Activated CD8-positive, alpha-beta T cell treated with anti-CD3 and anti-CD28 coated beads for 36 hours (primary cell): ENCODE measurements at places on chromosomes 1 and 21. TPM values are rescaled to one million over a fixed set of nuclear protein-coding genes. Genes with fewer than 3 reads are reported as not detected.

GRCh38 chr1:175900171-175900570, 156.8 kb upstream of the TNR start:
- no peak overlapping the region for H3K4me3 ChIP-seq
- no peaks in the 10 kb centered on the region for H3K36me3 ChIP-seq
- no peaks in the 10 kb centered on the region for H3K4me1 ChIP-seq
- H3K27ac ChIP-seq: no peak overlapping the region

DNA sequence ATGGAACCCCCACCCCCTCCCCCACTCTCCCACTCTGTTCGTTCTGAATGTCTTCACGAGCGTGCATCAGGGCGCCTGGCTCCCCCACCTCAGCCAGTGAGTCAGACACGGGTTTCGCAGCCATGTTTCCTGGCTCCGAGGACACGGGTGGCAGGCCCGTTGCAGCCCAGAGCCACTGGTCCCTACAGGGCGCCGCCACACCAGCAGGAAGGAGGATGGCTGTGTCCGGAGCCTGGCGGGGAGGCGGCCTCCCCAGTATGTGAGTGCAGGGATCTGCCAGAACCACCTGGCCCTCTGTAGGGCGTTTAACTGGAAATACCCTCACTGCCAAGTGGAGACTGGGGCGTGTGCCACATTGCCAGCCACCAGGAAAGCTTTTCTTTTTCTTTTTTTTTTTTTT, 18.5 kb downstream of the CSTB start:
- H3K4me1 ChIP-seq: no peaks in the 10 kb centered on the region
- H3K27ac ChIP-seq: no peak overlapping the region
- DNase-seq: no peak

DNA sequence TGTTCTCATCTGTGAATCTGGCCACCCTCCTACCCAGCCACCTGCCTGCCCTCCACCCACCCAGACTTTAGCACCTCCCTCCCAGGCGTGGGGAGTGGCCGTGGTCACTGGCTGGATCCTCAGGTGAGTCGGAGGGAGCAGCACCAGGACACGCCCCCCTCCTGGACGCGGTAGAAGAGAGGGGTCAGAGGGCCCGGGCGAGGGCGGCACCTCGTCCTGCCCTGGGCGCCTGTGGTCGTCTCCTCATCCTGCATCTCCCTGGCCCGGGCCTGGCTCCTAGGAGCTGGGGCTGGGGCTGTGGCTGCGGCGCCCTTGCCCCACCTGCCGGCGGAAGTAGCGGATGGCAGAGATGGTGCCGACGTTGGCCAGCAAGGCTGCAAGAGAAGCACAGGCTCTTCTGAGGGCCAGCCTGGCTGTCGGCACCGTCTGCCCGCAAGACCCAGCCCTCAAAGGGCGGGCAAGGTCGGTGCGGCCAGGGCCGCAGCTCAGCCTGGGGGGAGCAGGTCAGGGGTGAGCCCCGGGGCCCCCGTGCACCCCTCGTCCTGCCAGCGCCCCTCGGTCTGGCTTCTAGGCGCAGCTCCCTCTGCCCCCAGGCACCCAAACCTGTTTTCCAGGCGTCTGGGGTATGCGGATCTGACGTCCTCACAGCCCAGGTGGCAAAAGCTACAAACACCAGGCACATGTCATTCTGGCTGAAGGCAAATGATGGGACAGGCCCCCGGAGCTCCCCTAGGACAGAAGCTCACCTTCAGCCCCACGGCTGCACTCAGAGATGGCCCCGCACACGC, 5.8 kb downstream of the PERM1 start:
- DNase-seq: peak; percentile 73
- peaks cover 15% of the 10 kb centered on the region for H3K27me3 ChIP-seq
- no peaks in the 10 kb centered on the region for H3K36me3 ChIP-seq
- no peak overlapping the region for H3K27ac ChIP-seq
- H3K4me1 ChIP-seq: peaks cover 4% of the 10 kb centered on the region
- H3K4me3 ChIP-seq: no peak overlapping the region

- DNase-seq: no peak
- no peaks in the 10 kb centered on the region for H3K4me1 ChIP-seq
- H3K36me3 ChIP-seq: peaks cover 40% of the 10 kb centered on the region
- H3K4me3 ChIP-seq: no peak overlapping the region
- H3K27ac ChIP-seq: no peak overlapping the region
Measured at GRCh38 chr1:214666674-214667073, 63.7 kb downstream of the CENPF start.

GRCh38 chr1:31013187-31013864, 52.2 kb downstream of the PUM1 start:
- peaks cover 25% of the 10 kb centered on the region for H3K36me3 ChIP-seq
- peak overlapping the region; percentile 13 for H3K27ac ChIP-seq
- no peaks in the 10 kb centered on the region for H3K27me3 ChIP-seq
- DNase-seq: no peak
- H3K4me1 ChIP-seq: peaks cover 69% of the 10 kb centered on the region
- H3K4me3 ChIP-seq: no peak overlapping the region

DNA sequence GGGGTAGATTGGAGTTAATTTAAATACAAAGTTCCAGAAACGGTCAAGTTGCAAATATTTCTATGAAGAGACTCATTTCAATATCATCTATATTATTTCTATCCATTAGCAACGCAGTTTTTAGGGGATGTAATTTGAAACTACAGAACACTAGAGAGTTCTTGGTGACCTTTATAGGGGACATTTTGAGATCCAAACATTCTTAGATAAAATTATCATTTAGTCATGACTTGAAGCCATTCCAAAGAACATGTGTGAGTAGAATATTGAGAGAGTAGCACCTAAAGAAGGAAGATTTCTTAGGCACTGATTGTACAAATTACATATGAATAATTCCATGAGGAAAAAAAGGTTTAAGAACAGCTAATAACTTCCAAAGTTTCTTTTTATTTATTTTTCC, 19.0 kb downstream of the CHIA start:
- peaks cover 2% of the 10 kb centered on the region for H3K36me3 ChIP-seq
- no peaks in the 10 kb centered on the region for H3K27me3 ChIP-seq
- H3K4me3 ChIP-seq: no peak overlapping the region
- H3K27ac ChIP-seq: no peak overlapping the region

C1orf141 gene
- total RNA-seq: not detected

- no peak for DNase-seq
- peaks cover 66% of the 10 kb centered on the region for H3K36me3 ChIP-seq
- H3K4me1 ChIP-seq: peaks cover 68% of the 10 kb centered on the region
- H3K27me3 ChIP-seq: no peaks in the 10 kb centered on the region
- peak overlapping the region; percentile 76 for H3K27ac ChIP-seq
- no peak overlapping the region for H3K4me3 ChIP-seq
Measured at GRCh38 chr1:150622303-150622975, 7.0 kb downstream of the ENSA start.

- peaks cover 23% of the 10 kb centered on the region for H3K4me1 ChIP-seq
- H3K27me3 ChIP-seq: peaks cover 2% of the 10 kb centered on the region
- H3K4me3 ChIP-seq: no peak overlapping the region
- no peaks in the 10 kb centered on the region for H3K36me3 ChIP-seq
Measured at GRCh38 chr1:31754397-31754796, 9.7 kb downstream of the ADGRB2 start.

GBP6 gene
- 0.49 TPM for total RNA-seq

DNA sequence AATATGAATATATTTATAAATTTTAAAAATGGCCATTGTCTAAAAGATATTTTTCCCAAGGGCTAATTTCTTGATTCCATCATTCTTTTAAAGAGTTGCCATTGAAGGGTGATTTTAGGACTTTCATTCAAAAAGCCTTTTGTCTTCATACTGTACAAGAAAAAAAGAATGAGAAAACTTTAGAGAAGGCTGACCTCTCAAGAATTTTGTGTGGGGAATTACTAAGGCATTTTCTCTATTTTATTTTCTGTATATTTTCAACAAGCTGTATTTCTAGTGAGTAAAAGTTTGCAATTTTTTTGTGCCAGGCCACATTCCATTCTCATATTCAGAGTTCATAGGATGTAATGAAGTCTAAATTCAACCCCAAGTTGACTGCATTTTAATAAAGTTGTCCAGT, 49.3 kb downstream of the IVNS1ABP start:
- DNase-seq: no peak
- H3K36me3 ChIP-seq: no peaks in the 10 kb centered on the region
- H3K4me1 ChIP-seq: no peaks in the 10 kb centered on the region
- H3K27me3 ChIP-seq: no peaks in the 10 kb centered on the region
- no peak overlapping the region for H3K27ac ChIP-seq
- no peak overlapping the region for H3K4me3 ChIP-seq

- no peaks in the 10 kb centered on the region for H3K36me3 ChIP-seq
- no peak overlapping the region for H3K27ac ChIP-seq
- H3K4me3 ChIP-seq: peak overlapping the region; percentile 34
- peaks cover 3% of the 10 kb centered on the region for H3K4me1 ChIP-seq
- peaks cover 6% of the 10 kb centered on the region for H3K27me3 ChIP-seq
- DNase-seq: peak; percentile 77
Measured at GRCh38 chr1:6148497-6149241, 31.5 kb downstream of the CHD5 start.

DNA sequence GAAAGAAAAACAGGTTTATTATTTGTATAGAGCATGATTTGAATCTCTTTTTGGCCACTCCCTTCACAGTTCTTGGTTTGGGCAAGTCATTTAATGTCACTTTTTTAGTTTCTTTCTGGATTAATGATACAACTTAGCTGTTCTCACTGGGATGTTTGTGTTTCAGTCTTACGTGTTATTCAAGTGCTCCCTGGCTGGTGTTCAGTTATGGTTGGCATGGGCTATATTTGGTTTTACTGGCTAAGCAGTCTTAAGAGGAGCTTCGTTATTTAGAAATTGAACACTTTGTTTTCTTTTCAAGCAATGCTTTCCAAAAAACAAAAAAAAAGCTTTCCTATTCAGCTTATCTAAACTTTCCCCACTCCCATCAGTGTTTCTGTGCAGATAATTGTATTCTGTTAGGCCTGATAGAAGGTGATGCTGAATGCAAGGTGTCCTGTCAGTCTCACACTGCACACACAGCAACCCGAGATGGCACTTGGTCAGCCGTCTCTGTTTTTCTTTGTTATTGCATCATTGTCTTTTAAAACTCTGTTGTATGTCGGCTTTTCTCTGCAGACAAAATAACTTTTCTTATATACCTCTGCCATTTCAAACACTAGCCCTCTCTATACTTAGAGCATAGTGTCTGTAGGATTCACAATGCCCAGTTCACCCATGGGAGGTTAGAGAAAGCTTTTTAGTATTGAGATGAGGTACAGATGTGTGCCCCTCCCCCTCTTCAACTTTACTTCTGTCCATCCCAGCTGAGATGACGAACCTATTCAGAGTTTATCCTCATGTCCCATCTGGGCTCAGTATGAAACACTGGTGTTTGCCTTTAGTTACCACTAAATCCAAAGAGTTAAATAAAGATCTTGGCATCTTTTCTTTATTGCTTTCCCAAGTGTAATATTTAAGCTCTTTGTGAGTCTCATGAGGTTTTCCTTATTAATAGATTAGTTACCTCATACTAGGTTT, 80.2 kb downstream of the VPS13D start:
- peak overlapping the region; percentile 12 for H3K27ac ChIP-seq
- no peak for DNase-seq
- H3K4me3 ChIP-seq: no peak overlapping the region

DNA sequence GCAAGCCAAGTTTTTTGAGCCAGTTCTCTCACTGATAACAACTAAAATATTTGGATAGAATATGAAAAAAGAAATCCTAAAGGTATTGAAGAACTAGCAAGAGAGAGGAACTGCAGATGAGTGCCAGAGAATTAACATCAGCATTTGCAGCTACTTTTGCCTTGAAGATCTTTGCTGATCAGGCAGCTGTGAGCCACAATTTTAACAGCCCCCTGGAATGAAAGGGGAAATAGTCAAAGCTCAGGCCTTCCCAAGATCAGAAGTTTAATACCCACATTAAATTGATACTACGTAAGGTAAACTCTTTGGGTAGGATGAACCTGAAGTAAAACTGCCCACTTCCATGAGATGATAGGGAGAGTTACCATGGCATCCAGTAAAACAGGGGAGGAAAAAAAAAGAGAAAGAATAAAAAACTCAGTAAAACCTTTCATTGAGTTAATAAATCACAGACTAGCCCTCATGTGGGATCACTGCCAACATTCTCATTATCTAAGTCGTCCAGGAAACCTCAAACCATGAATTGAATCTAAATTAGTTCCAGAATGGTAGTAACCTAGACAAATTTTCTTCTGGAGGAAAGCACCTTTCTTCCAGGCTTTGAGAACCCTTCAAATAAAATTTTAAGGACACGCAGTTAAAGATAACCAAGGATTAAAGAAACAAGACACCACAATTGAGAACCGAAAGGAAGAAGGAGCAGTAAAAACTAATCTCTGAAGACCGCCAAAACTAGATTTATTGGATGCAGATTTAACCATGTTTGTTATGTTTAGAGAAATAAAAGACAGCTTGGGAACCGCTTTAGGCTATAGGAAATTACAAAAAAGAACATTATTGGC, 28.3 kb downstream of the SCP2 start:
- DNase-seq: no peak
- H3K27me3 ChIP-seq: no peaks in the 10 kb centered on the region
- H3K4me3 ChIP-seq: no peak overlapping the region

TTLL7 gene
- total RNA-seq: 0.41 TPM

DNA sequence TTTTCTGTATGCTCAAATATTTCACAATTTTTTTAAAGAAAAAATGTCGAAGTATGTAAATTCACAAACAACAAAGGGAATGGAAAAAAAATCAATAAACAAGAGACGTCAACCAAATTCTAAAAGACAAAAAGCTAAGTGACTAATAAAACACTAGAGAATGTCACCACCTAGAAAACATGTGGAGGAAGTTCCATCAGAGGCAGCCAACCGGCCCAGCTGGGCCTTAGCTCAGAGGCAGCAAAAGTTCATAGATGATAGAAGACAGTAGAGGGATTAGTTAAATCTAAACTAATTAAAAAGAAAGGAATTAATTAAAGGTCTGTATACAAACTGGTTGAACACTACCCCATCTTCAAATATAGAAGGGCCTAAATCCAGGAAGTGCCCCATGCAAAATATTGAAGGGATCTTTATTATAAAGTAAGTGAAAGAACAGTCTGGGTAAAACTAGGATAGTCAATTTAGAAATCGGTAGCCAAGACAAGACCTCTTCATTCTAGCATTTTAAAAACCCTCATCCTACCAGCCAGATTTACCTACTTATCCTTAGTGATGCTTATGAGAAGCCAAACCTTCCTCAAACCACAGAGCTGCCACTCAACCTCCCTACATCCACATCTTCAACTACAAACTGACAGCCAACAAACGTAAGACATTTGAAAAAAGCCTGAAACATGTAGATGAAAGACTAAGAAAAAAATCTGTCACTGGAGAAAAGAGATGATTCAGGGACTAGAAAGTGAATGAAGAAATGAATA, 23.7 kb downstream of the MRPL39 start:
- peak; percentile 44 for DNase-seq
- peak overlapping the region; percentile 43 for H3K27ac ChIP-seq
- peaks cover 34% of the 10 kb centered on the region for H3K4me1 ChIP-seq
- H3K36me3 ChIP-seq: peaks cover 59% of the 10 kb centered on the region
- no peaks in the 10 kb centered on the region for H3K27me3 ChIP-seq

ZBTB8B gene
- total RNA-seq: not detected

OXCT2 gene
- total RNA-seq: 4.2 TPM

RAB42 gene
- total RNA-seq: not detected

SMCP gene
- total RNA-seq: not detected

- DNase-seq: no peak
- H3K27me3 ChIP-seq: peaks cover 2% of the 10 kb centered on the region
- H3K27ac ChIP-seq: no peak overlapping the region
- no peak overlapping the region for H3K4me3 ChIP-seq
- no peaks in the 10 kb centered on the region for H3K36me3 ChIP-seq
- no peaks in the 10 kb centered on the region for H3K4me1 ChIP-seq
Measured at GRCh38 chr1:48920851-48921250, 144.2 kb upstream of the BEND5 start.
